SHP77 treated with DMSO at 0.1 percent for 48 hours (cell line): ENCODE measurements at places on chromosomes 7 and 10.

GRCh38 chr7:15128716-15129115 lies 226.2 kb upstream of the DGKB start:
- no peak for DNase-seq

- no peak for DNase-seq
Observed at GRCh38 chr7:92747041-92747835, 89.1 kb downstream of the CDK6 start.

- peak; percentile 74 for DNase-seq
Observed at GRCh38 chr7:95608359-95609173, 12.2 kb upstream of the PDK4 start.

DNA sequence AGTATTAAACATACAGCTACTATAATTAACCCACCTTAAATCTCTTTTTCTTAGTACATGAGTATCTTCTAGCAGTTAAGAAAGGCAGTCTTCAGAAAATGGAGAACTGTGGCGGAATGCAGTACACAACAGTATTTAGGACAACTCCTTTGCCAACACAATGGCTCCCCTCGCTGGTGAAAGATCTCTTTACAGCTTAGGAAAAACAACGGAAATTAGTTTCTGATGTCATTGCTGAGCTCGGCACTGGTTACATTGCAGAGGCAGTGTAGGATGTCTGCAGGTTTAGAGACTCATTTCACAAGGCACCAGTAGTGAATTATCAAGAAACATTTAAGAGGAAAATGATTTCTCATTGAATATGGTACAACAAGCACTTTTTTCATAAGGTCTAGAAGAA lies 43.4 kb downstream of the GLRX3 start:
- no peak for DNase-seq
